Mesothelial cell of epicardium (in vitro differentiated cells): ENCODE measurements at places on chromosomes 3 and 15.
A peak's percentile ranks its signal among the peaks of the same experiment; 100 is the strongest.

- no peak for DNase-seq
Measured at GRCh38 chr3:64163755-64164148, 61.5 kb downstream of the PRICKLE2 start.

- DNase-seq = peak; percentile 78
Measured at GRCh38 chr3:187714404-187714979, 12.1 kb upstream of the RTP2 start.

DNA sequence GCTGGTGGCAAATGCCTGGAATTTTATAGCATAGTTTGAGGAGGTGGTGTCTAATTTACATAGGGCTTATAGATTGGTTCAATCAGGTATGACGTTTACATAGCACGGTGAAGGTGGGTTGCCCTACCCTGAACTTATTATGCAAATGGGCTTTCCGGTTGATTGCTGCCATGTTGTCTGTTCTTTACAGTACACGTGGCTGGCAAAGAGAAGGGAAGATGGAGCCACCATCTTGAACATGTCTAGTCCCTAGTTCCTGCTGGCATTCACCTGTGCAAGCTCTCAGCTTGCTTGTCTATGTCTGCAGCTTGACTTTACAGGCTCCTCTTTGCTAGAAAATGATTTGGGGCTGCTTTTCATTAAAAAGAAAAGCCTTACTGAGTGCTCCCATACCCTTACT is 14.0 kb upstream of the STAC start:
- no peak for DNase-seq

DNA sequence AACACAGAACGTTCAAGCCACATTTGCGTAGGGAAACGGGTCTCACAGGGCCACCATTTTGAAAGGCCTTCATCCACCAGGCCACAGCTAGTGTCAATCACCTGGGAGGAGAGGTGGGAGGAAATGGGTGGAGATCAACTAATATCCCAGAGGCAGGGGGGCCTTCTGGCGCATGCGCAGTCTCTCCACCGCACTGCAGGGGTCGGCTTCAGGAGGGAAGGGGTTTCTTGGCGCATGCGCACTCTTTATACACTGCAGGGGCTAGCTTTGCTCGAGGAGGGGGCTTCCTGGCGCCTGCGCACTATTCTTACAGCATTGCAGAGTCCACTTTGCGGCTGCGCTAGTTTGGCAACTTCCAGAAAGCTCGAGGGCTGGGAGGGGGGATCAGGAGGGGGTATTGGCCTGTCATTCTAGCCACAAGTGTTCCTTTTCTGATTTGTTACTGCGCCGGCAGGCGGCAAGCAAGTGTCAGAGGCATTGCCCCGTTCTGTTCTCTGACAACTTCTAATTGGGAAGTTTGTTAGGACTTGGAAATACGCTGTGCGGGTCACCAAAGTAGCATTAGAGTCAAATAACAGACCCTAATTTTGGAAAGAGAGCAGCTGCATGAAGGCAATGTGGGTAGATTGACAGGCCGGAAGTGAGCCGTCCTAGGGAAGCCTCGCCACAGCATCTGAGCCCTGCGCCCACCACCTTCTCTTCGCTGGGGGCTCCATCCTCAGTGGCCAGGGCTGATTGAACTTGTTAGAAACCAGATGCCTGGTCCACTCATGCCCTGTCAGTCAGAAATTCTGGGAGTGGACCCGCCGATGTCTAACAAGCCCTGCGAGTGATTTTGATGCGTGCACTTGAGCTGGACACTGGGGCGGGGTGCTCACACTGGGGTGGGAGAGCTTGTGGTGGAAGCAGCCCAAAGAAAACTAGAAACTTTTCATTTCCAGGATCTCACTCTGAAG is 173.5 kb upstream of the NDN start:
- DNase-seq = no peak

DNA sequence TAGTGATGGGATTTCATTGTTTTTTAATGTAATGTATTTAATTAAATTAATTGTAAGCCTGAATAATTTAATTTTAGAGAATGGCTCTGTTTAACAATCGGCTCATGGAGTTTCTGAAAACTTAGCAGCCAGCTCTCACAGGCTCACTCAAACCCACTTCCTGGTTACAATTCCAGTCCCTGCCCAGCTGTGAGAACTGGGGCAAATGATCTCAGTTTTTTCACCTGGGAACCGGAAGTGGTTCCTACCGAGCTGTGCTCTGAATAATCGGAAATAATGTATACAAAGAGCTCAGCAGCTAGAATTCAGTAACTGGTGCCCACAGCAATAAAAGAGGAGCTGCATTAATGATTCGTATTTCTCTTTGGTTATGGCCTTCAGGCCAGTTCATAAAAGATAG is 244.3 kb upstream of the MCTP2 start:
- DNase-seq = no peak

DNA sequence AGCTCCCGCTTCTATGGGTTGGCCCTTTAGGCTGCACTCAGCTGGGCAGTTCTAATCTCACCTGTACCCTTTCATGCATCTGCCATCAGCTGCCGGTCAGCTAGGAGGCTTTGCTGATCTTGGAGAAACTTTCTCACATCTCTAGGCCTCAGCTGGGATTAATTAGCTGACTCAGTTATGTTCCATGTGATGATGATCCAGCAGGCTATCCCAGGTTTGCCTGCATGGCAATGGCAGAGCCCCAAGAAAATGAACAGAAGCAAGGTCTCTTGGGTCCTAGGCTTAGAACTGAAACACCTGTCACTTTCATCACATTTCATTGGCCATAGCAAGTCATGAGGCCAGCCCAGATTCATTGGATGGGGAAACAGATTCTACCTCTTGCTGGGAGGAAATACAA is 304.6 kb upstream of the TBC1D5 start:
- DNase-seq = no peak

DNA sequence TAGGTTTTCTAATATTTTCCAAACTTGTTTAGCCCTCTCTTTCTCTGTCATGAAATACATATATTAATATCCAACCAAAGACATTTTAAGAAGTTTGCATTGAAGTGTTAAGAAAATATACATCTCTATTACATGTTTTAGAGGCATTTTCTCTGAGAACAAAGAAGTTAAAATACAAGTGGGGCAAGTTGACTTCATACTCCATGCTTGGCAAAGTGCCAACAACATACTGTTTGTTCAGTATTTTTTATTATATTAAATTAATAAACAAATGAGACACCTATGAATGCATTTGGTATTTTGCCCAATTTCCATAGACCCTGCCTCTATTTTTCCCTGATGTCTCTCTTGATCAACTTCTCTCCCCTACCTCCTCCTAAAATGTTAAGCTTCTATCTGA is 232.8 kb upstream of the MRPL3 start:
- no peak for DNase-seq

DNA sequence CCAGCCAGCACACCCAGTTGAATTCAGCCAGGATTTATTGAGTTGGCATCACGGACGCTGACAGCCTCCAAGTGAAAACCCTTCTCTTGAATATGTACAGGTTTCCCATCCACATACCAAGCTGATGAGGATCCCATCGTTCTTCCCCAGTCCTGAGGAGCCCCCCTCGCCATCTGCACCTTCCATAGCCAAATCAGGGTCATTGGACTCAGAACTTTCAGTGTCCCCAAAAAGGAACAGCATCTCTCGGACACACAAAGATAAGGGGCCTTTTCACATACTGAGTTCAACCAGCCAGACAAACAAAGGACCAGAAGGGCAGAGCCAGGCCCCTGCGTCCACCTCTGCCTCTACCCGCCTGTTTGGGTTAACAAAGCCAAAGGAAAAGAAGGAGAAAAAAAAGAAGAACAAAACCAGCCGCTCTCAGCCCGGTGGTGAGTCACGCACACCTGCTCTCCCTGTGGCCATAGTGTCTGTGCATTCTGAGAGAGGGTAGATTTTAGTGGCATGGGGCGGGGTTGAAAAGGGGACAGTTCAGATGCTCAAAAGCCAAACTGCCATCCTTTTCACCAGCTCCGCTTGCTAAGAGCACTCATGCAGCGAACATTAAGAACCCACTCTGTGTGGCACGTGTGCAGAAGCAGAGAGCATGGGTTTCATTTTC is 51.2 kb downstream of the KLHL25 start:
- no peak for DNase-seq

DNA sequence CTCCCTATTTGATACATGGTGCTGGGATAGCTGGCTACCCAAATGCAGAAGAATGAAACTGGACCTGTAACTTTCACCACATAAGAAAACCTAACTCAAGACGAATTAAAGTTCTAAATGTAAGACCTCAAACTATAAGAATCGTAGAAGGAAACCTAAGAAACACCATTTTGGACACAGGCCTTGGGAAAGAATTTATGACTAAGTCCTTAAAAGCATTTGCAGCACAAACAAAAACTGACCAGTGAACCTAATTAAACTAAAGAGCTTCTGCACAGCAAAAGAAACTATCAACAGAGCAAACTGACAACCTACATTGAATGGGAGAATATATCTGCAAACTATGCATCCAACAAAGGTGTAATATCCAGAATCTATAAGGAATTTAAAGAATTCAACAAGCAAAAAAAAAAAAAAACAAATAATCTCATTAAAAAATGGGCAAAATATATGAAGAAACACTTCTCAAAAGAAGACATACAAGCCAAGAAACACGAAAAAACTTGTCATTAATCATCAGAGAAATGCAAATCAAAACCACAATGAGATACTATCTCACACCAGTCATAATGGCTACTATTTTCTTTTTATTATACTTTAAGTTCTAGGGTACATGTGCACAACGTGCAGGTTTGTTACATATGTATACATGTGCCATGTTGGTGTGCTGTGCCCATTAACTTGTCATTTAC is 37.0 kb downstream of the HDGFL3 start:
- DNase-seq = no peak

- DNase-seq = no peak
Measured at GRCh38 chr15:68933001-68933400, 2.7 kb downstream of the SPESP1 start.

- no peak for DNase-seq
Measured at GRCh38 chr3:162285259-162285658, 788.7 kb downstream of the OTOL1 start.

- DNase-seq = no peak
Measured at GRCh38 chr15:90401495-90401894, 13.5 kb downstream of the IQGAP1 start.

- peak; percentile 20 for DNase-seq
Measured at GRCh38 chr3:45783667-45784066, 12.7 kb downstream of the SLC6A20 start.

- no peak for DNase-seq
Measured at GRCh38 chr3:55562700-55563099, 75.6 kb upstream of the WNT5A start.

DNA sequence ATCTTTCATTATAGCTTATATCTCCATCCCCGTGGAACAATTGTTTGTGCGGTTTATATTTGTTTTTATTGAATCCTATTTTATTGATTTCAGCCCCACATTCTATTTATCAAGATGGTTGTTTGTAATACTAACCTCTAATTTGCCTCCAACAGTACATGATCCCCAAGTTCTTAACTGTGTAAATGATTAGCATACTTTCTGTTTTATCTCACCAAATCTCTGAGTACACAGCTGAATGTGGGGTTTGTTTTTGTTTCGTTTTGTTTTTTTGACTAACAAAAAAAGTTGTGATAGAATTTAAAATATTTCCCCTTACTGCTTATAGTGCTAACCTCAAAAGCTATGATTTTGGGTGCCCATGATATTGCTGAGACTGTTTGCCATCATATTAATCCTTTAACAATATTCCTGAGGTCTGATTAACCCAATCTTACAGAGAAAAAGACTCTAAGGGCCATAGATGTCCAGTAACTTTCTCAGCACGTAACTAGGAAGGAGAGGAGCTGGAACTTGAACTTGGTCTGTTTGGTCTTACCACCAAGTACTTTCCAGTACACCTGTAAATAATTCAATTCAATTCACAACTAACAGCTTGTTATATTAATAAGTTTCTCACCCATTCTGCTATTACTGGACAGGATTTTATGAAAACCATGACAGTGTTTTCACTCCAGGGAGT is 789.8 kb downstream of the TUSC7 start:
- no peak for DNase-seq

DNA sequence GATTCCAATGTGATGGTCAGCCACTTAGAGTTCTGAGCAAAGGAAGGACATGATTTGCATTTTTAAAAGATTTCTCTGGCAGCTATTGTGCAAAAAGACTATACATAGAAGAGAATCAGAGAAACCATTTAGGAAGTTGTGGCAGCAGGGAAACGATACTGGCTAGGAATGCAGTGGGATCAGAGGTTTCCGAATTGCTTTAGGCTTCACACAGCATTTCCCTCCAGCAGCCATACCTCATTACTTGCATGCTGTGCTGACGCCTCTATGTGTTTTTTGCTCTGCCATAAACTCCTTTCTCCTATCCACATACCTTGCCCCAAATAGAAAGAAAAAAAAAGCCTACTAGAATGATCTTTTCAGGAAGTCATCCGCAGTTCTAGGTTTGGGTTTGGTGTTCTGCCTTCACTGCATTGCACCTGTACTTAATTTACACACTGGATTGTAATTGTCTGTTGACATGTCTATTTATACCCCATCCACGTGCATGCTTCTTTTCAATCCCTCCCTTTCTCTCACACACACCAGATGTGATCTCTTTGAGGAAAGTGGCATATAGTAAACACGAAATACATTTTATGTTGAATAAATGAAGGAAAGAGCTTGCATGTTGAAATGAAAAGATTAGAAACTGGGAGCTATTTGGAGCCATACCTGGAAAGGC is 860.3 kb upstream of the SEMA6D start:
- no peak for DNase-seq

GRCh38 chr15:63360170-63360569 is 21.5 kb downstream of the CA12 start:
- DNase-seq = no peak

DNA sequence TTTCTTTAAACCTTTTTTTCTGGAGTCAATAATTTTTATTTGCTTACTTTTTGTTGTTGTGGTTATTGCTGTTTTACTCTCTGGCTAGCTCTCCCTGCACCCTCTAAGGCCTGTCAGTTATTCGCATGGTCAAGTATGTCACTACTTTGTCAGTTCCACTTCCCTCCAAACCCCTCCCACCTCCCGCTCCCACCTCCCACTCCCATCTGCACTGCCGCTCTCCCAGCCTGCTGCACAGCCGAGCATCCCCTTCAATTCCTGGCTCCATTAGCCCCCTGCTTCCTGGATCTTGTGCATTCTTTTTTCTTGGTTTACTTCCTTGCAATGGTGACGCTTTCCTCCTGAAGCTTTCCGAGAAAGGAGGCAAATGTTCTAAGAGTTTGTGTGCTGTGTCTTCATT is 218.0 kb downstream of the XXYLT1 start:
- no peak for DNase-seq

- DNase-seq = no peak
Measured at GRCh38 chr15:49215768-49216739, 46.0 kb downstream of the GALK2 start.

DNA sequence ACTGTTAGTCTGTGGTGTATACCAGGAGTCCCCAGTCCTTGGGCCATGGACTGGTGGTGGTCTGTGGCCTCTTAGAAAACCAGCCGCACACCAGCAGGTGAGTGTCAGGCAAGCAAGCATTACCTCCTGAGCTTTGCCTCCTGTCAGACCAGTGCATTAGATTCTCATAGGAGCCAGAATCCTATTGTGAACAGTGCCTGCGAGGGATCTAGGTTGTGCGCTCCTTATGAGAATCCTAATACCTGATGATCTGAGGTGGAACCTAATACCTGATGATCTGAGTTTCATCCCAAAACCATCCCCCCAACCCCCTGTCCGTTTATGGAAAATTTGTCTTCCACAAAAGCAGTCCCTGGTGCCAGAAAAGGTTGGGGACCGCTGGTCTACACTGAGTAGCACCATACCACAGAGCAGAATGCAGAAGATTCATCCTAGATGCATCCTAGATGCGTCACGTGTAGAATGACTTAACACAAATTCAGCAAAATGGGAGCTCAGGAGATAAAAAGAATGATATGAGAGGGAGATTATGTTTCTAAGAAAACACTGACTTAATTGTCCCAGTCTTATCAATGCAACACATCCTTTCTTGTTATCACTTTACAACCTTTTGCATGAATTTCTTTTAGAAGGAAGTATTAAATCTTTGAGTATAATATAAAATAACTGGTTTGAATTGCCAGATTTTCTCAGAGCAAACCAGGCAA is 28.5 kb downstream of the SELENOT start:
- no peak for DNase-seq
